ENCODE measurements at places on chromosomes 13 and 19. TPM values are rescaled to one million over a fixed set of nuclear protein-coding genes. Genes with fewer than 3 reads are reported as not detected.

Gene TUBGCP3
- total RNA-seq: 33.9 TPM

Gene GGN
- total RNA-seq: not detected

Gene KLK3
- total RNA-seq: not detected

GRCh38 chr13:75636436-75637180, 478 bp downstream of the LMO7 start:
- peak overlapping the region; percentile 80 for H3K4me3 ChIP-seq
- no peaks in the 10 kb centered on the region for H3K36me3 ChIP-seq
- peak; percentile 70 for DNase-seq
- H3K27me3 ChIP-seq: no peaks in the 10 kb centered on the region
- peak overlapping the region; percentile 74 for H3K27ac ChIP-seq

- H3K36me3 ChIP-seq: peaks cover 15% of the 10 kb centered on the region
- DNase-seq: no peak
- no peak overlapping the region for H3K27ac ChIP-seq
- H3K27me3 ChIP-seq: no peaks in the 10 kb centered on the region
- H3K4me3 ChIP-seq: no peak overlapping the region
- no peaks in the 10 kb centered on the region for H3K4me1 ChIP-seq
Measured at GRCh38 chr13:113327766-113328471, 30.9 kb downstream of the LAMP1 start.

GRCh38 chr13:46571909-46572595, 19.1 kb downstream of the LRCH1 start:
- H3K27me3 ChIP-seq: no peaks in the 10 kb centered on the region
- no peaks in the 10 kb centered on the region for H3K36me3 ChIP-seq
- no peak overlapping the region for H3K27ac ChIP-seq

- H3K36me3 ChIP-seq: no peaks in the 10 kb centered on the region
- no peak overlapping the region for H3K27ac ChIP-seq
- no peaks in the 10 kb centered on the region for H3K27me3 ChIP-seq
- H3K4me3 ChIP-seq: no peak overlapping the region
Measured at GRCh38 chr19:54560881-54561385, 12.7 kb upstream of the LILRA2 start.
